Activated T-cell treated with anti-CD3 and anti-CD28 coated beads, Interleukin-2, amount 50 U/mL, for 72 hours (primary cell): ENCODE measurements at places on chromosomes 4 and X. TPM values are rescaled to one million over a fixed set of nuclear protein-coding genes. Genes with fewer than 3 reads are reported as not detected.

RAB9B gene
- total RNA-seq, result 0.88 TPM

SASH3 gene
- total RNA-seq, result 166 TPM

P2RY8 gene
- total RNA-seq, result 40.1 TPM

NAT8L gene
- total RNA-seq, result 1.5 TPM

SPIN2A gene
- 1.2 TPM for total RNA-seq

ATOH1 gene
- total RNA-seq, result not detected

GPM6B gene
- not detected for total RNA-seq

SLC7A11 gene
- total RNA-seq, result 13.8 TPM

TCP11X2 gene
- total RNA-seq, result not detected

PPBP gene
- not detected for total RNA-seq

GRID2 gene
- not detected for total RNA-seq

NAP1L2 gene
- 1.9 TPM for total RNA-seq

SUV39H1 gene
- 29.4 TPM for total RNA-seq

RTL5 gene
- 0.17 TPM for total RNA-seq

TMPRSS11B gene
- not detected for total RNA-seq

SERPINA7 gene
- not detected for total RNA-seq

GYG2 gene
- total RNA-seq, result not detected

F8A2 gene
- not detected for total RNA-seq

GAGE12D gene
- total RNA-seq, result not detected

REELD1 gene
- total RNA-seq, result 0.97 TPM

PASD1 gene
- total RNA-seq, result not detected

EDNRA gene
- total RNA-seq, result 0.69 TPM

SPANXN3 gene
- not detected for total RNA-seq

IBSP gene
- not detected for total RNA-seq

NWD2 gene
- total RNA-seq, result not detected

FAM236B gene
- not detected for total RNA-seq

SOX3 gene
- not detected for total RNA-seq

EDA2R gene
- total RNA-seq, result 10.5 TPM

ARSH gene
- not detected for total RNA-seq

NAA11 gene
- total RNA-seq, result not detected

GASK1B gene
- not detected for total RNA-seq

DSPP gene
- not detected for total RNA-seq

RNF128 gene
- not detected for total RNA-seq

ANXA10 gene
- total RNA-seq, result not detected

TLR10 gene
- 0.12 TPM for total RNA-seq

ACSL4 gene
- total RNA-seq, result 44.3 TPM

RAP1GDS1 gene
- 54.6 TPM for total RNA-seq

NUP62CL gene
- total RNA-seq, result 4.0 TPM

TMEM150C gene
- 0.07 TPM for total RNA-seq

SHROOM3 gene
- total RNA-seq, result 0.09 TPM

ART3 gene
- total RNA-seq, result not detected
